NCI-H2107 (cell line): ENCODE measurements at places on chromosomes 4 and X.

DNA sequence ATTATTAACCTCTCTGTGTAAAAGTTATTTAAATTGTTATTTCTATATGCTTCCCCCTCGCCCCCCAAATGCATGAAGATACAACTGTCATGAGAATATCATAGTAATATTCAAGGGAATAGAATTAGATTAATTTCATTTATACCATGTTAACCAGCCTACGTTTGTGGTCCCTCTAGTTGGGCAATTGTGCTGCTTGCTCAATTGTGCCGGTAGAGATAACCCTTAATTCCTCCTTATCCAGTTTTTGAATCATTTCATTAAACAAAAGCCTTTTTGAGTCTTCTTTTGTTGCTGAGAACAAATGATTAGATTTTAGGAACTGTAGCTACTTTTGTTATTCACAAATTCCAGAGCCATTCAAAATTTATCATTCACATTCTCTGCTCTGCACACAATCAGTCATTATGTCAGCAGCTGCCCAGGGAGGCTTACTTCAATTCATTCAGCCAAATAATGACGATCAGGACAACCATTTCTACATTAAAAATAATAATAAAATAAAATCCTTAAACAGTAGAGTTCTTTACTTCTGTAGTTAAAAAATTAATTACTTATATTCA is 98.1 kb downstream of the ADGRL3 start:
- no peak for DNase-seq

DNA sequence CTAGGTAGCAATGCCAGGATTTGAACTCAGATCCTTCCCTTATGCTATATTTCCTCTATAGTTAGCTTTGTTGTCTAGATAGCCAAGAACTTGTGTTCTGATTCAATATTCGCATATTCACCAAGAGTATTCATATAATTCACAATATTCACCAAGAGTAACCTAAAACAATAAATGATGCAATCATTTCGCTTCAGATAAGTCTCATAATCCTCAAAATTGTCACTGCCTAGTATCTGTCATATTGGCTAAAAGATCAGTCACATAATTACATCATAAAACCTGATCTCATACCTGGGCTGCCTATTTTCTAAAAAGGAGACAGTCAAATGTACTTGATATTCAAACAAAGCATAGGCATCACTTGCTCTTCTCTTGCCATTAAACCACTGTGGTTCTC is 199.7 kb upstream of the CPEB2 start:
- no peak for DNase-seq

GRCh38 chr4:186724058-186724863 is 605 bp upstream of the FAT1 start:
- DNase-seq = no peak

DNA sequence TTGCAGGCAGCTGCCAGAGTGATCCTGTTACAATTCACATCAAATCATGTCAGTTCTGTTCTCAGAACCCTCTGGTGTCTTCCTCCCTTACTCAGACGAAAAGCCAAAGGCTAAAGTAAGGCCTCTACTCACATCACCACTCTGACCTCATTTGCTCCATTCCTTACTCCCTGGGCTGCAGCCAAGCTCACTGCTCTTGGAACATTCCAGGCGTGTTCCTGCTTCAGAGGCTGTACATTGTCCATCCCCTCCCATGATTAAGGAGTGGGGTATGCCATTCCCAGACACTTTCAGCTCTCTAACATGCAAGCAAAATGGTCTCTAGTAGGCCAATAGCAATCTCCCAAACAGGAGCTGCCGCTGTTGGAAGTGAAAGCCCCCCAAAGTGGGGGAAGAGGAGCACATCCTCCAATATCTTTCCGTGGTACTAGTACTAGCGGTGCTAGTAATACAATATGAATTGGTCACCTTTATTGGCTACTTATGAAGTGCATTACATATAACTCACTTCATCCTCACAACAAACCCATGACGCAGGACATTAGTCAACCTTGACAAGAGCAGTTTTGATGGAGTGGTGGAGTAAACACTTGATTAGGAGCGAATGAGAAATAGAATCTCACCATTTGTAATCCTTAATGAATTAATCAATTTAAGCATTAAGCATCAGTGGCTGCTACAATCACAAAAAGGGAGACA is 15.0 kb downstream of the GAB3 start:
- DNase-seq = no peak

- no peak for DNase-seq
These were observed 288.3 kb downstream of the CHIC1 start for GRCh38 chrX:73851014-73852009.

DNA sequence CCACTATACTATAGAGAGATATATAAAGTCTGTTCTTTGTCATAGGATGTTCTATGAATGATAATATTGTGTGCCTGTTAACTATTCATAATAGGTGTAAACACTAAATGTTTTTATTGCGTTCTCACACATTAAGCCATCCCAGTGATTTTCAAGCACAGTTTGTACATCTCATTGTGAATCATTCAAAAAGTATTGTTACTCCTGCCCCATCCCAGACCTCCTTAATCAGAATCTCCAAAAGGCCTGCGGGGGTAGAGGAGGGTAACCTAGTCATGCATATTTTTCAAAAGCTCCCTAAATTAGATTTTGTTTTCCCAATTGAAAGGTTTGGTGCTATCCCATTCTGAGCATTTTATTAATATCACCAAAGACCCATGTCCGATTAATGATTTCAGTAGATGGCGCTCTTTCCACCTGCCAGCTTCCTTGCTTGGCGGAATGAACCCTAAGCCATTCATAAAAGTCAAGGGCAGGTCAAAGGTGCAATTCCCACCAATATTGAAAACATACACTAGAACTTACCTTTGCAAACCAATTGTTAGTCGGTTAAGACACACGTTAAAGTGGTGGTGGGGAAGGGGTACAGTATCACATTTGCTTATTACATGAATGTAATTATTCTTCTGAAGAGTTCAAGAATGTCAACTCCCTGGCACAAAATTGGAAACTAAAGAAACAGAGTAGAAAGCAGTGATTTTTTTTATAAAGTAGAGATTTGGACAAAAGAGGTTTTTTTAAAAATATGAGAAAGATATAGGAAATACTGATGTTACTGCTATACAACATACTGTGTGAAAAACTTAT is 5.8 kb upstream of the TET2 start:
- no peak for DNase-seq

GRCh38 chr4:157576671-157577217 is 356.2 kb downstream of the GRIA2 start:
- no peak for DNase-seq

DNA sequence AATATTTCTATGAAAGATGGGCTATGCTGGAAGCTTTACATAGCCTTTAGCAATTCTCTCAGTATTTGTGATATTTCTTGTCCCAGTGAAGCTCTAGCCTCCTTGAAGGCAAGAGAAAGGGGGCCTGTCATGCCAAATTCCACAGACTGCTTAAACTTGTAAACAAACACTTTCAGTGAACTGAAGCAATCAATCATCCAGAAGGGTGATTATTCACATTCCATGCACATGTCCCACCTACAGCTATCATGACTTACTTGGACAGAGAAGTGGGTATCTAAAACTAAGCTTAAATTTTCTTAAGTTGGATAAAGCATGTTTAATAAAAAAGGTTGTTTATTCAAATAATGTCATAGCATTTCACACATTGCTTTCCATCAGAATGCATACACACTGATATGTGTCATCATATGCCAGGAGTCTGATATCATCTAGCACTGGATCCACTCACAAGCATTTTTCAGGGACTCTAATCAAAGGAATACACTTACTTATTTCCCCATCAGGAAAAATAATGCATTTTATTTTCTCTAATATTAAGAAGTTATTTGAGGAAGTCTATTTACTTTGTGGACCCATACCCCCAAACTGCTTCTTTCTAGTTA is 1.2 kb upstream of the FSTL5 start:
- DNase-seq = no peak

GRCh38 chrX:37644381-37645305 is 40.9 kb upstream of the XK start:
- no peak for DNase-seq
